ENCODE measurements at places on chromosomes 3 and 15.

GRCh38 chr3:43061101-43061895 is 44.6 kb downstream of the POMGNT2 start:
- no peak for DNase-seq

DNA sequence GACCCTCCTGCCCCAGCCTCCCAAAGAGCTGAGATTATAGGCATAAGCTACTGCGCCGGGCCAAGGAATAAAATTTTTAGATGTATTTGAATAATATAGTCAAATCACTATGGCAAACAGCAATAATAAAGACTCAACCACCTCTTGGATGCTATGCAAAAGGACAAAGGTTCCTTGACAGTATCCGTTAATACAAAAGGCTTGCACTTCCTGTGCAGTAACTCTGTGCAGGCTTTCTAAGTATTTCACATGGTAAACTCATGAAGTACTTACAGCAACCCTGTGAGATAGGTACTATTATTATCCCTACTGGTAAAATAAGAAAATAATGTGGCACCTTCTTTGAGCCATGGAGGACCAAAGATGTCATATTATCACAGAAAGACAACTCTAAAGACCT is 86.8 kb downstream of the SHQ1 start:
- no peak for DNase-seq

- DNase-seq = no peak
Observed at GRCh38 chr3:69490235-69490634, 104.3 kb upstream of the FRMD4B start.

- no peak for DNase-seq
Observed at GRCh38 chr15:26439681-26440080, 333.2 kb downstream of the GABRB3 start.

- DNase-seq = no peak
Observed at GRCh38 chr15:80317389-80318182, 65.6 kb upstream of the CTXND1 start.

All from CD4-positive, alpha-beta T cell treated with Interleukin-17A for 4 hours (primary cell).